ENCODE measurements at places on chromosomes 13 and 19. TPM values are rescaled to one million over a fixed set of nuclear protein-coding genes. Genes with fewer than 3 reads are reported as not detected.

YJEFN3 gene
- total RNA-seq = 13.7 TPM

NACC1 gene
- 22.4 TPM for total RNA-seq

SMARCA4 gene
- 115 TPM for total RNA-seq

CEACAM5 gene
- not detected for total RNA-seq

RNF225 gene
- total RNA-seq = 0.49 TPM

PROZ gene
- not detected for total RNA-seq

AMH gene
- total RNA-seq = 5.9 TPM

ONECUT3 gene
- not detected for total RNA-seq

DNA sequence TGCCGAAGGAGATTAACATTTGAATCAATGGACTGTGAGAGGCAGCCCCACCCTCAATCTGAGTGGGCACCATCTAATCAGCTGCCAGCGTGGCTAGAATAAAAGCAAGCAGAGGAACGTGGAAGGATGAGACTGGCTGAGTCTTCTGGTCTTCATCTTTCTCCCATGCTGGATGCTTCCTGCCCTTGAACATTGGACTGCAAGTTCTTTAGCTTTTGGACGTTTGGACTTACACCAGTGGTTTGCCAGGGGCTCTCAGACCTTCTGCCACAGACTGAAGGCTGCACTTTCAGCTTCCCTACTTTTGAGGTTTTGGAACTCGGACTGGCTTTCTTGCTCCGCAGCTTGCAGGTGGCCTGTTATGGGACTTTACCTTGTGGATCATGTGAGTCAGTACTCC is 14.7 kb downstream of the NHLRC3 start:
- no peak for DNase-seq

GRCh38 chr13:43422116-43422515 is 364.7 kb downstream of the ENOX1 start:
- DNase-seq = no peak

DNA sequence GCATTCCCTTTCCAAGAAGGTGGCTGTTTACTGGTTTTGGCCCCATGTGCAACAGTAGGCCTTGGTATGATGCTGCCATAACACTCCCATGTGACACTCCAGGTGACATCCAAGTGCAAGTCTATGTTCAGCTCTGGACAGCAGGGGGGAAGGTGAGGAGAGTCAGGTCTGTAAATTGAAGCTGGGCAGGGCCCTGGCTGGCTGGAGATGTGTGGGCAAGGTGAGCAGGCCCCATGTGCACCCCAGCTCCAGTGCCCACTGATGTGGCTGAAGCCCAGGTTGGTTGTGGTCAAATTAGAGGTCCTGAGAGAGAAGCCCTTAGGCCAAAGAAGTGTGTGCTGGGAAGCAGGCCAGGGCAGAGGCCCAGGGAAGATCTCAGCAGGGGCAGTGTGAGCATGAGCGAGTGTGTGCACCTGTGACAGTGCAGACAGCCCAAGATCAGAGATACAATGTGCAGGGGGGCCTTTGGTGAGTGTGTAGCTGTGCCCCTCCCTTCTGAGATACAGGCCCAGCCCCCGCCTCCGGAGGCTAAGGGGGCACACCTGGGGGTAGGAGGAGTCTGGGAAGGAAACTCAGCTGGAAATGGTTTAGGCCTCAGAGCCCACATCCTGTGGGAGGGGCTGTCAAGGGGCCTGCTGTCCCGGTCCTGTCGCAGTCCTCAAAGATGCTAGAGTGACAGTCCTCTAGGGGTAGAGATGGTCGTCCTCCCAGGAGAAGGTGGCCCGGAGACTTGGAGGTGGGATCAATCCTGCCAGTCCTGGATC is 18.6 kb downstream of the DEDD2 start:
- DNase-seq = peak; percentile 67

DNA sequence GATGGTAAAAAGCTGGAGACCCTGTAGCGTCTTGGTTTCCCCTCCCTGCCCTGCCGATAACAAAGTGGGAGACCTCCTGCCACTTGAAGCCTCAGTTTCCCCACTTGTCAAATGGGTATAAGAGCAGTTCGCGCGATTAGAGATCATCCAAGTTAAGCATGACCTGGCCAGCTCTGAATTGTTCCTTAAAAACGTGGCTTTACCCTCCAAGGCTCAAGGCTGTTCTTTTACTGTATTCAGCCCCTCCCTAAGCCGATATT is 421 bp downstream of the TNPO2 start:
- DNase-seq = no peak

- no peak for DNase-seq
Observed at GRCh38 chr13:40987606-40988280, 31.4 kb downstream of the ELF1 start.

DNA sequence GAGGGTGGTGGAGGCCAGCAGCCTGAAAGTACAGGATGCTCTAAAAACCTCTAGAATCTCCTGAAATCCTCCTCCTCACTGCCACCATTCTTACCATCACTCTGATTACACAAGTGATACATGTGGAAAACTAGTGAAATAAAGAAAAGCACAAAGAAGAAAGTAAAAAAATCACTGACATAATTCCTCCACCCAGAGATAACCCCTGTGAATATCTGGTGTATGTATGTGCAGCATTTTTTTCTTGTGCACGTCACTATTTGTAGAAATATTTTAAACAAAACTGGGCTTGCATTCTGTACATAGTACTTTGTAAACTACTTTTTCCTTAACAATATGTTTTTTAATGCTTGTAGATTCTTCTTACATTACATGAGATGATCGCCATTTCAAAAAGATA is 73.2 kb downstream of the CDADC1 start:
- DNase-seq = no peak

DNA sequence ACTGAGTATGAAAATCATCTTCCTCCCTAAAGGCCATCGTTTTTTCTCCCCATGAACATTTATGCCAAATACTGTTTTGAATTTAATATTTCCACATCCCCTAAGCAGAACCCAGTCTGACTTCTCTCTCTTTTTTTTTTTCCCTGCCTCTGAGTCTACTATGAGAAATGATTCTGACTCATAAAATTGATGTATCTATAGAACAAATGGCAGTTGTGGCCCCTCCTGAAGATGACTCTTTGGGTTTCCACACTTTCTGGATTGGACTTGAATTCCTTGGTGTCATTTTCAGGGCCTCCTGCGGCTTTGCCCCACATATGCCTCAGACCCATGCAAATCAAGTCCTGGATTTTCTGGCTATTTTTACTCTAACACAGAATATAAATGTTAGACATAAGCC is 22.7 kb upstream of the NAXD start:
- DNase-seq = no peak

DNA sequence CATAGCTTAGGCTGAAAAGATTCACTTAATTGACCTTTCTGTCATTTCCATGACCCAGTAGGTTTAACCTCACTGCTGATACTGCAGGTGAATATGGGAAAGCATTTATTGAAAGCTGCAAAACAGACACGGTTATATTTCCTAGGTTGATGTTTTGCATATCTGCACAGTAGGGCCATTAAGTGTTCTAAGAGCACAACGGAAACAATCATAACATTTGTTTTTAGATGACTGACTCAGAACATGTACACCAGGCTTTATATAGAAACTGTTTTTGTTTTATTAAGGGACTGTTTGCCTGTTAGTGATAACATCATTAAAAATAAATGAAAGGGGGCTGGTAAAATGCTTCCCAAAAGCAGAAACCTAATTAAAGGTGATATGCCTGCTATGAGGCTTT is 367.8 kb downstream of the DACH1 start:
- no peak for DNase-seq

GRCh38 chr13:29106651-29107050 is 286.5 kb downstream of the MTUS2 start:
- no peak for DNase-seq

GRCh38 chr19:590396-590745 is 690 bp downstream of the HCN2 start:
- no peak for DNase-seq

- DNase-seq = no peak
Observed at GRCh38 chr19:47503130-47503825, 11.6 kb downstream of the NAPA start.

DNA sequence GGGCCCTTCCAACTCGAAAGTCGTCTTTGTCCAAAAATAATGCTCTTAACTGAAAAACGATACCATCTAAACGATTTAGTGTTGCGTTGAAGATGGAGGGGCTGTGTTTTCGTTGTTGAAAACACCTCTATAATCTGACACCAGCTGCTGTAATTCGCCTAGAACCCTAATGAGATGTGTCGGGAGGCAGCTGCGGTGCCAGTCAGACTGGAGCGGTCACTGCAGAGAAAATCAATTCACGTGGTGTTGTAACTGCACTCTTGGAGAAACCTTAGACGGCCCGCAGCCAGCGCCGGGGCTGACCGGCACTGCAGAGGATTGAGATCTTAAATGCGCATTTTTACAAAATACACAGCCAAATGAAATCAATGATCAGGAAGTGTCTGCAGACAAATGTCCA is 339.1 kb downstream of the ZNF536 start:
- DNase-seq = no peak

DNA sequence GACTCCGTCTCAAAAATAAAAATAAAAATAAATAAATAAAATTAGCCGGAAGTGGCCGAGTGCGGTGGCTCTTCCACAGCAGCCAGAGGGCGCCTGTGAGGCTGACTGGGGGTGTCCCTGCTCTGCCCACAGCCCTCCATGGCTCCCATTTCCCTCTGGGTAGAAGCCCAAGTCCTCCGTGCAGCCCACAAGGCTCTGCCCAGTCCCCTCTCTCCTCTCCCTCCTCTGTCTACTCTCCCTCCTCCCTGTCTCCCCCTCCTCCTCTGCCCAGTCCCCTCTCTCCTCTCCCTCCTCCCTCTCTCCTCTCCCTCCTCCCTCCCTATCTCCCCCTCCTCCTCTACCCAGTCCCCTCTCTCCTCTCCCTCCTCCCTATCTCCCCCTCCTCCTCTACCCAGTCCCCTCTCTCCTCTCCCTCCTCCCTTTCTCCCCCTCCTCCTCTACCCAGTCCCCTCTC is 20.4 kb downstream of the MISP start:
- DNase-seq = no peak

DNA sequence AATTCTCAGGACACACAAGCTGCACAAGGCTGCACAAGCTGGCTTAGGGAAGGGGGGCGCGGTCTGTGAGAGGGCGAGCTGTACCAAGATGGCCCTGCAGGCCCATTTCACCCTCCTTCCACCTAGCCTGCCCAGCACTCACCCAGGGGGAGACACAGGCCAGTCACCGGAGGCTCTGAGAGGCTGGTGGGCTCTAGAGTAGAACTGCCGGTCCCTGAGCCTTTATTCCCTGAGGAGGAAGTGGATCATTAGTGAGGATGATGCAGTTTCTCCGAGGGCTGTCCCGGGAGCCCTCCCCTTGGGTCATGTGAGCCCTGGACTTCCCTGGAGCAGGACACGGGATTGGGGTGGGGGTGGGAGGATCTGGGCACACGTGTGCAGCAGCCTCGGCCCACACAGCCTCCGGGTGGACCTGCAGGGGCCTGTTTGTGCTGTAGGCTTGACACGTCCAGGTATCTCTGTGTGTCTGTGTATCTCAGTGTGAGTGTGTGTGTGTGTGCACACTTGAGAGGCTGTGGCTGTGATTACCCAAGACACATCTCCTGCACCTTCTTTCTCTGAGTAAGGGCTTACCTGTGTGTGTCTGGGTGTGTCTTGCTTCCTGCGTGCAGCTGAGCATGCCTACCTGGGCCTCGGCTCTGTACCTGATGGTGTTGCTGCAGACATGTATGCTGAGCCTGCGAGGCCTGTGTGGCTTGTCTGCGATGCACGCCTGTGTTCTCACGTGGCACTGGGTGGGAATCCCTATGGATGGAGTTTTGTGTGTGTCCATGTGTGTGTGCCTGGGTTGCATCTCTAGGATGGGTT is at the start of gene ACP5:
ACP5 (minus strand) TSS at position 195 of the 807 bp plus-strand sequence. CDS start 328 bp downstream, outside the sequence.
- DNase-seq = no peak

DNA sequence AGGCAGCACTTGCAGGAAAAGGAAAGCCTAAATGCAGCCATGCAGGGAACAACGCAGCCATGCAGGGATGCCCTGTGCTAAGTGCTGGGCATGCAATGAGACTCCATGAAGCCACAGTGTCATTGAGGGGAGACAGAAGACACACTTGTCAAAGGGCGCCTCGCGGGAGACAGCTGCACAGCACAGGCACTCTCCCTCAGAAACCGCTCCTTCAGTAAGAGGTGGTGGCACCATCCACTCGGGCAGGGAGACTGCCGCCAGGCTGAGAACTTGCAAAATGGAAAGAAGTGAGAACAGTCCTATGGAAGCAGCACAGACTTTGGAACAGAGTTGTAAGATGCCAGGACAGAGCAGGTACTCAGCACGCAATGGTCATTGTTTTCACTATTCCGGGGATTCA is 51.1 kb downstream of the GGACT start:
- no peak for DNase-seq

- no peak for DNase-seq
Observed at GRCh38 chr13:97011446-97012131, 17.3 kb upstream of the OXGR1 start.

- DNase-seq = no peak
Observed at GRCh38 chr13:33945477-33945876, 127.5 kb downstream of the RFC3 start.

DNA sequence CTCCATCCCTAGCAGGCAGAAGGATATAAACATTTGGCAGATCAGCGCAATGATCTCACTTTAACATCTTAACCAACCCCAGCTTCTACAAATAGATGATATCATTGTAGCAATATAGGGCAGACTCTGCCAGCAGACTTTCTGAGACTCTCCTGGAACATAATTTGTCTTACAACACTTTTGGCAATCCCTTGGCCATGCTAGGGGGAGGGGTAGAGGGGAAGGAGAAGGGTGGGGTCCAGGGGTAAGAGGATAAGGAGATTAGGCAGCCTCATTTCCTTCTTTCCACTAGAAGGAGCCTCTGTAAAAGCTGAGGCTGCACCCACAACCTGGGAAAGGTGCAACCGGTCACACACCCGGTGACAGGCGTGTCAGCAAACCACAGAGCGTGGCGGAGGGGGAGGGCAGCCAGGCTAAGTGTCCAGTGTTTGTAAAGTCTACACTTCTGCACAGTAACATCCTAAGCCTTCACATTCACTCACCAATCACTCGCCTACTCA is 8.7 kb upstream of the UBAC2 start:
- DNase-seq = no peak

GRCh38 chr19:53812335-53812734 is 11.8 kb downstream of the NLRP12 start:
- no peak for DNase-seq

Data from naive thymus-derived CD4-positive, alpha-beta T cell (primary cell).